ENCODE measurements at places on chromosomes 7 and 10.

DNA sequence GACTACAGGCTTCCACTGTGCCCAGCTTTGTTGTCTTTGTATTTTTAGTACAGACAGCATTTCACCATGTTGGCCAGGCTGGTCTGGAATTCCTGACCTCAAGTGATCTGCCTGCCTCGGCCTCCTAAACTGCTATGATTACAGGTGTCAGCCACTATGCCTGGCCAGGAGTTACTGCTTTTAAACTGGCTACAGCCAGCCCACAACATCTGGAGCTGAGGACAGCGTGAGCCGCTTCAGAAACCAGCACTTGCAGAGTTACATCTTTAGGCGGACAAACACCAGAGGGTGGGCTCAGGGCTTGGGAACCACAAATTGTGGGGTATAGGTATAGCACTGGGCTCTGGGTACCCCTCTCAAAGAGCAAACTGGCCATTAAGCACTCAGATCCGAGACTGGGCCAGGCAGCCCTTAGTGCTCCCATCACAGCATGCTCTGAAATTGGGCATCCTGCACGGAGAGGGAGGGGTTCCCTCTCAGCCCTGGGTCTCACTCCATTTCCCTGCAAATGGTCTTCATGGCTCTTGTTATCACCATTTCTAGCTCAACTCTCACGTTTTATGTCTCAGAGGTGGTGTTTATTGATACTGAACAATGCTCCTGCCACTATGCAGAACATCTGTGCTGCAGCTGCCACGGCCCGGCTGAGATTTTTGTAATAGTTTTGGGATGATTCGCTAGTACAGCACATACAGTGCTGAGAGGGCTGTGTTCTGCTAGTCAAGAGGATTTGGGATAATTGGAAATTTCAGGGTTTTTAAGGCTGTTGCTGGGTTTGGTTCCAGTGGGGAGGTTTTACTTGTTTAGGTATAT lies 146.4 kb upstream of the LYZL2 start:
- DNase-seq: no peak

- DNase-seq: no peak
Observed at GRCh38 chr10:110609605-110610004, 34.5 kb upstream of the RBM20 start.

- DNase-seq: no peak
Observed at GRCh38 chr10:125698481-125698998, 15.6 kb upstream of the TEX36 start.

GRCh38 chr10:97494151-97494550 lies 4.1 kb downstream of the MMS19 start:
- no peak for DNase-seq

DNA sequence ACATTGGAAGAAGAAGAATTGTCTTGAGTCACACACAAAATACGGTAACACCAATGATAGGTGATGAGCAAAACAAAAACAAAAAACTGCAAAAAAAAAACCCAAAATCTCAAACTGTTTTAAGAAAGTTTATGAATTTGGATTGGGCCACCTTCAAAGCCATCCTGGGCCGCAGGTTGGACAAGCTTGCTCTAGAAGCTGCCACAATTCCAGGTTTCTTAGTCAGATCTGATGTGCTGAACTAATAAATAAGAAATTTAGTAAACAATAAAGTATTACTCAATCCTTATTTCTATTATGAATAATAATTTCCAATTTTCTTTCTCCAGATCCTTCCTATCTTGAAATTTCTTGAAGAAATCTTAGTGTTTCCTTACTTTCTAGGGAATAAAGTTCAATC lies 10.0 kb downstream of the WASL start:
- no peak for DNase-seq

GRCh38 chr7:155660059-155660757 lies 15.7 kb downstream of the RBM33 start:
- no peak for DNase-seq

DNA sequence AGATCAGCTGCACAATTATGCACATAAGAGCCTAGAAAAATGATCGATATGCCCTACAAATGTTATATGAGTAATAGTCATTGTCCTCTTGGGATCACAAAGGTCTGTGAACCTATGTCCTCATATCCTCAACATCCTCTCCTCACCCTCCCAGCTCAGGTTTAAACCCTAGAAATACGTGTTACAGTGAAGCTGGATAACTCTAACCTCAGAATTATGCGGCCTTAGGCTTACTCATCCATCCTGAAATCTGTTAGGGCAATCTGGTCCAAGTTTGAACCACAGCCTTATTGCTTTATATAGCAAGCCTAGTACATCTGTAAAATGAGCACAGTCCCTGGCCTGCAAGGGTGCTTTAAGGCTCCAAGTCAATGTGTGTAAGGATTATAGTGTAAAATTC lies 84.2 kb upstream of the FRMD4A start:
- no peak for DNase-seq

DNA sequence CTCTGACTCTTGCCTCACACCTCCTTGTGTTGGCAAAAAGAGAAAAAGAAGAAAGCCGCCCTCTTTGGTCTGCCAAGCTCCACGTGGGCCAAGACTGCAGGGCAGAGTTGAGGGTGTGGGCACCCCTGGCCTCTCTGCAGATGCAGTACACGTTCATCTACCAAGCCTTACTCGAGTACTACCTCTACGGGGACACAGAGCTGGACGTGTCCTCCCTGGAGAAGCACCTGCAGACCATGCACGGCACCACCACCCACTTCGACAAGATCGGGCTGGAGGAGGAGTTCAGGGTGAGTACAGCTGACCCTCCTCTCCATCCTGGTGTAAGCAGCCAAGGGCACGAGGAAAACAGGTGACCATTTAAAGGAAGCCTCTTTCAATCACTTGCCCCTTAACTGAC lies 56.1 kb downstream of the MKI67 start:
- peak; percentile 7 for DNase-seq

DNA sequence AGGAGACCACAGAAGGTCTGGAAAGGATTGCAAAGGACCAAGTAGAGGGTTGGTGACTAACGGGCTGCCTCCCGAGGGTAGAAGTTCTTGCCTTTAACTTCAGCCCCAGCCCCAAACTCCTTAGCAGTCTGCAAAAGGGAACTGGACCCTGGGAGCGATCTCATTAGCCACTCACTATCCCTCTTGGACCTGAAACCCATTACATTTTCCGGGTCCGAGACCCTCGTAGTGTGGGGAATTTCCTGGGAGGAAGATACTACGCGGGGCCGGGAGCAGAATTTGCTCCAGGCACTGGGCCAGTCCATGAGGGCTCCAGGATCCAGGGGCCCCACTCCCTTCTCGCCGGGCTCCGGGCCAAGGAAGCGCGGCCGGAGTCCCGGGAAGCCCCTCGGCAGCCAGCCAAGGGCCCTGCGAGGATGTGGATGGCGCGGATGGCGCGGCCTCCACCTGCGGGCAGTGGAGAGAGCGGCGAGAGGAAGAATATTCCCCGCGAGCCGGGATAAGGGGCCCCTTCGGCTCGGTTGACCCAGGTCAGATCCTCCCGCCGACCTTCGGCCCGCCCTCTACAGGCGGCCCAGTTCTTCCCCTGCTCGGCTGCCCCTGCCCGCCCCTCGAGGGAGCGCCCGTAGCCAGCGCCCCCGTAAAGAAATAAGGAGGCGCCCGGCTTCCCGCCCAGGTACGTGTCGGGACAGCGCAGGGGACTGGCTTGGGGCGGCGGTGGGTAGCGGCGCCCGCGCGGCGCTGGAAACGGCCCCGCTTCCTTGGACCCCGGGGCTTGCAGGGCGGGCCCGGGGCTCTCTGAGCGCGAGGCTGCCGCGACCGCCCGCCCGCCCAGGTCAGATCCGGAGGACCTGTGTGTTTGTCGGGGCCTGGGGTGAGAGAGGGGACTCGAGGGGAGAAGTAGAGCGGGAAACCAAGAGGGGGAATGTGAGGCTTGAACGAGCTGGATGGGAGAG lies at the start of gene MYO3A:
MYO3A (plus strand) TSS at position 577 of the 956 bp plus-strand sequence. CDS start 17,882 bp downstream, outside the sequence.
- no peak for DNase-seq

DNA sequence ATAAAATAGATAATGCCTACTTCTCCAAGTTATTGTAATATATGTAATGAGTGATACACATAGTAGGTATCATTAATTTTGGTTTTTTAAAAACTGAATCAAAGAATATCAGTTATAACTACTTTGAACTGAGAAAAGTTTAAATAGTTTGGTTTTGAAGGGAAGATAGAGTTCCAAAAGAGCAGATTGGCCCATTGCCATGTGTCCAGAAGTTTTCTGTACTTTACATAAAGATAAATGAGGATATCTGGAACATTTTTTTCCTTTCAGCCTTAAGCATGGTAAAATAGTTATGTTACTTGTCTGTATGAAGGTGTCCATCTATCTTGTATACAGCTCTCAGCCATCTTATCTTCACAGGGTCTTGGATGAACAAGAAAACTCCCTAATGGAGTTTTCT lies 97.9 kb upstream of the MXI1 start:
- DNase-seq: no peak

GRCh38 chr7:152313217-152313616 lies 122.6 kb downstream of the KMT2C start:
- no peak for DNase-seq

- DNase-seq: no peak
Observed at GRCh38 chr10:47245731-47246350, 54.2 kb upstream of the GDF10 start.

DNA sequence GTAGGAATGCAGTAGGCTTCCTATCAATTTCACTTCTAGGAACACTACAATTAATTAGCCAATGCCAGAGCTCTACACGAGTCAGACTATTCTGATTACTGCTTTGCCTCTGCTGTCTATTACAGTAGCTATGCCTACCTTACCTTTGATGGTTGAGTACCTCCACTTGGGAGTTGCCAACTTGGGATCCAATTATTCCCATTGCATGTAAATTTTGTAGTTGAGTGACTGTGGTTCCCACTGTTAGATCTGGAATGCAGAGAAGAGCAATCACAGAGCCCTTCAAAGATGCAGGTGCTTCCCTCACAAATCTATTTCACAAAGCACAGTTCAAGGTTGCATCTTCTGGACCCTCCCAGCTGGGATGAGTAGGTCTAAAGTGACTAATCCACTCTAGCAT lies 62.9 kb upstream of the AASS start:
- DNase-seq: no peak

GRCh38 chr10:30437031-30437841 lies 3.3 kb downstream of the MAP3K8 start:
- peak; percentile 66 for DNase-seq

DNA sequence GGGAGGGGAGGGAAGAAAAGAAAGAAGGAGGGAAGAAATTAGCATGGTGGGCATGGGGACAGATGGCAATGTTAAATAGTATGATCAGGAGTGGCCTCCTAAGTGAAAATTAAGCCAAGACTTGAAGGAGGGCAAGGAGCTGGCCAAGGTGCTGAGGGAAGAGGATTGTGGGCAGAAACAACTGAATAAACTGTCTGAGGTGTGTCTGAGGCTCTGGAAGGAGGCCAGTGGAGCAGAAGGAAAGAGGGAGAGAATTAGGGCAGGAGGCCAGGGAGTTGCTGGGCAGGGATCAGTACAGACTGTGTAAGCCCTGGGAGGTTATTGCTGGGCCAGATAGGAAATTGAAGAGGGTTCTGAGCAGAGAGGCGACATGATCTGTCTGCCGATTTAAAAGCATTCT lies 40.6 kb upstream of the VKORC1L1 start:
- DNase-seq: no peak

DNA sequence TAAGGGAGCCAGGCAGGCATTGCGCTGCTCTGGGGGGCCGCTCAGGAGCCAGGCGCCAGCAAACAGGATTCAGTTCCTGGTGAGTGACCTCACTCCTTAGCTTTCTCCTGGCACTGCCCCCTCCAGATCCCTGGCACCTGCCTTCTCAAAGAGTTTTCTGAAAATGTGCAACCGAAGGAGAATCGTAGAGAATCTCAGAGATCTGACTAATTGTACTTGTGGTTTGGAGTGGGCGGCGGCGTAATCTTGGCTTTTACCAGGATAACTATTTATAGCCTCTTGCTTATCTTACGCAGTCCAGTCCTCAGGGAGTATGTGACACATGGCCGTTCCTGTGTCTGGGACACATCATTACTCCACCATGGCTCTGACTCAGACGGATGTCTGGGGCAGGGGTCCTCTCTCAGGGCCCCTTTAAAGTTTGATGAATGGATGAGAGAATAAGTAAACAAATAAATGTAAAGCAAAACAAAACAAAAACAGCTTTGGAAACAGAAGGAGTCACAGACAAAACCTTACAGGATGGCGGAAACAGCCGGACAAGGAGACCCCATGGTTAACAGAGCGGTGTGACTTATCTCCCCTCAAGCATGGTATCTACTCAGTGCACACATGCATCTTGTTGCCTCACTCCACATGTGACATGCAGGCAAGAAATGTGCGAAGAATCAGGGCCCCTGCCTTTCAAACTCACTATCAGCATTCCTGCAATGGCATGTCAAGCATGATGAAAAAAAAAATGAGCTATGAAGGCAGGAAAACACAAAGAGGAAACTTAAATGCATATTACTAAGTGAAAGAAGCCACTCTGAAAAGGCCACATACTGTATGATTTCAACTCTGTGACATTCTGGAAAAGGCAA lies 99.7 kb downstream of the TNS3 start:
- no peak for DNase-seq

DNA sequence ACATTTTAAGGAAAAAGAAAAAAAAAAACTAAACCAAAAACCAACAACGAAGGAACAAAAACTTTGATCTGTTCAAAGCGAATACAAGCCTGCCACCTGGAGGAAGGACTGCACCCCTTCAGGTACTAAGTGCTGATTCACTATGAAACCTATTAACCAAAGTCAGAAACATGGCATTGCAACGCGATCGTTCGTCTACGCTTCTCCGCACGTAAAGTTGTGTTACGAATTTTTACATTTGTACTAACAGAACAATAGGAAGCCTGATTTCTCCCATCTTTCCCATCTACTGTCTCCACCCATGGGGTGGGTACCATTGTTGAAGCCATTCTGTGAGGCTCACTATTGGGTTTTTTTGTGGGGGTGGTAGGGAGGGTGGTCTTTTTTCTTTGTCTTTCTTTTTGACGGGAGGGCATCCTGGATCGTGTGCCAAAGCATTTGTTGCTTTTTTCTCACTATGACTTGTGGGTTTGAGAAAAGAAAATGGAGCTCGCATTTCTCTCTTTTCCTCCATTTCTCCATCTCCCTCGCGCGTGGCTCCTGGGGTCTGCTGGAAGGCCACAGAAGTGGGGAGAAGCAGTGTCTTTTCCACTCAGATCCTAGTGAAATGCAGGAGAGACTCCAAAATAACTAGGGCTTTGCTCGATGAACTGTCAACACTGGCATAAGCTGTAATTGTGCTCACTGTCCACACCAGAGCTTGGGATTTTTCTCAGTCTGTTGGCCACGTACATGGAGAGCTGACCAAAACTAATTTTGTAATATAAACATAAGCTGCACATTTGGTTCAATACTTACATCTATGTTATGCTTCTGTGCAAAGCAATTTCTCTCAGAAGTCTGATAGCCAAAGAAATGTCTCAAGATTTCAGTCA lies 100.9 kb upstream of the YAE1 start:
- DNase-seq: peak; percentile 18

- DNase-seq: no peak
Observed at GRCh38 chr10:129955601-129956285, 8.3 kb downstream of the EBF3 start.

All from CD4-positive, alpha-beta T cell treated with Interleukin-4 for 1 hour (primary cell).